CD4-positive, alpha-beta T cell treated with Interleukin-17A for 1 hour (primary cell): ENCODE measurements at places on chromosomes 4 and X.

DNA sequence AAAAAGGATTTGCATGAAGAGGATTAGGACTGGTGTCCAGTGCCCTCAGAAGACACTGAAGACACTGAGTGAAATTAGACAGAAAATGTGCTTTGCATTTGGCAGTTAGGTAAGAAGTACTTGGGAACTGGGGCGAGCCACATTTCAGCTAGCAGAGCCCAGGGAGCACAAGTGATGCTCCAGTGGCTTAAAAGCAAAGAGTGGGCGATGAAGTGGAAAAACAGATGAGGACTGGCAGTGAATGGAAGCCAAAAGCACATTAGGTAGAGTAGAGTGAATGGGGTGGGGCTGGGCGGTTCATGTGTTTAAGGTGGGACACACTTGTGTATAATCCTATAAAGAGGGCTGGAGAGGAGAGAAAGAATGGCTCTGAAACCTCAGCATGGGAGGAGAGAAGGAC lies 18.4 kb downstream of the DCLK2 start:
- DNase-seq: no peak

DNA sequence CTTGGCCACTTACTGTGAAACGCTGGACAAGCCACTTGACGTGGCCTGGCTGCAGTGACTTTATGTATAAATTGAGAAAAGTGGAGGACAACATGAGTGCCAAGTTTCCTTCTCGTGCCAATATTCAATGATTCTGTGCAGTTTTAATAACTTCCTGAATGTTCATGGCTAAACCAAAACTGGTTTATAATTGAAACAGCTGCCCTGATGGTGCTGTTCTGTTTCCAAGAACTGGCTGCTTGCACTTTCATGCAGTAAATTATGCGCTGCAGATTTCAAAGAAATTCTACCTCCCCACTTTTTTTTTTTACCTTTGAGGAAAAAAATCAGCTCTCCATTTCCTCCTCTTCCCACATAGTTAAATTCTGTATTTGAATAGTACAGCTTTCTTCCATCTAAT lies 205.2 kb upstream of the CASK start:
- no peak for DNase-seq

DNA sequence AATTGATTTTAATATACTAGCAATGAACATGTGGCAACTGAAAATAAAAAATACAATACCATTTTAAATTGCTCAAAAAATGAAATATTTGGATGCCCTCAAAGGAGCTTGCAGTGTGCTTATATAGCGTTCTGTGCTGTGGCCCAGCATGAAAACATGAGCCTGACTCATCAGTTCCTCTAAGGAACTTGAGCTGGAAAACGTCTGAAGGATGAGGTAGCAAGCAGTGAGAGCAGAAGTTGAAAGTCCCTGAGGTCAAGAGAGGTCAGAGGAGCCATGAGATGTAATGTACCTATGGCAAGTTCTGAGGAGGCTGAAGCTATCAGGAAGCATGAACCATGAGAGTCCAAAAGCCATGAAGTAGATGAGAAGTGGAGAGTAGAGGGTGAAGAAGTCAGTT lies 59.7 kb downstream of the HMGB3 start:
- no peak for DNase-seq

DNA sequence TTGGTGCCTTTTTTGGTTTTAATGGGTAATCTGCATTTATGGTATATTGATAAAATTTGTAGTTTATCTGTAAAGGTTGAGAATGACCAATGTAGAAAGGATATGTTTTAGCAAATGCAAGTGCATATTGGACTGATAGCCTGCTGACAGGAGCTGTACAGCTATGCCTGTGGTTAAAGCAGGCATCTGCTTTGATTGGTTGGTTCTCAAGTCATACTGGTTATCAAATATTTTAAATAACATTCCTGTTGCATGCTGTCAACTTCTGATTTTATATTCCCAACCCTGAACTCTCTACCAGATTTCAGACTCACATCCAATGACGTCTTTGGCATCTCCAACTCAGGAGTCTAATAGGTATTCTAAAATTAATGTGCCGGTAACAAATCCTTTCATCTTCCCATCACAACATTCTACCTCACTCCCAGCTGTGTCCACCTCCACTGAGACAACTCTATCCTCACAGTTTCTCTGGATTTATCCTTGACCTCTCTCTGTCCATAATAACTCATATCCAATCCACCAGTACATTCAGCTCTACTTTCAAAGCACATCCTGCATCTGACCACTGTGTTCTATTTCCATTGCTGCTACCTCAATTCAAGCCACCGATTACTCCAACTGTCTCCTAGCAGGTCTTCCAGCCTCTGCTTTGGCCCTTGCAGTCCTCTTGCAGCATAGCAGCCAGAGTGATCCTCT lies 125.7 kb downstream of the CAMK2D start:
- DNase-seq: no peak
